Activated T-helper 1 cell treated with anti-CD3 and anti-CD28 coated beads, Interleukin-2, amount 50 U/mL, for 16 hours (primary cell): ENCODE measurements at places on chromosomes 3 and 15.

- DNase-seq: no peak
Observed at GRCh38 chr3:58188921-58189451, 21.8 kb downstream of the DNASE1L3 start.

DNA sequence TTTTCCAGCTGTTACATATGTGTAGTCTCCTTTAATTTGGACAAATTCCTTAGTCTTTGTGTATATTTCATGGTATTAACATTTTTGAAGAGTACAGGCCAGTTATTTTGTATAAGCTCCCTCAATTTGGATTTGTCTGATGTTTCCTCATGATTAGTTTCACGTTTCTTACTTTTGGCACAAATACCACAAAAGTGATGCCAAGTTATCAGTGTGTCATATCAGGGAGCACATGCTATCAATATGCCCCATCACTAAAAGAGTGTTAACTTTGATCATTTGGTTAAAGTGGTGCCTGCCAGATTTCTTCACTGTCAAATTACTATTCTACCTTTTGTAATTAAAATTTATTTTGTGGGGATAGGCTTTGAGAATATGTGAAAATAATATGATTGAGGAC, 14.6 kb downstream of the PCNP start:
- no peak for DNase-seq

GRCh38 chr15:26807517-26808427, 34.9 kb upstream of the GABRB3 start:
- no peak for DNase-seq

DNA sequence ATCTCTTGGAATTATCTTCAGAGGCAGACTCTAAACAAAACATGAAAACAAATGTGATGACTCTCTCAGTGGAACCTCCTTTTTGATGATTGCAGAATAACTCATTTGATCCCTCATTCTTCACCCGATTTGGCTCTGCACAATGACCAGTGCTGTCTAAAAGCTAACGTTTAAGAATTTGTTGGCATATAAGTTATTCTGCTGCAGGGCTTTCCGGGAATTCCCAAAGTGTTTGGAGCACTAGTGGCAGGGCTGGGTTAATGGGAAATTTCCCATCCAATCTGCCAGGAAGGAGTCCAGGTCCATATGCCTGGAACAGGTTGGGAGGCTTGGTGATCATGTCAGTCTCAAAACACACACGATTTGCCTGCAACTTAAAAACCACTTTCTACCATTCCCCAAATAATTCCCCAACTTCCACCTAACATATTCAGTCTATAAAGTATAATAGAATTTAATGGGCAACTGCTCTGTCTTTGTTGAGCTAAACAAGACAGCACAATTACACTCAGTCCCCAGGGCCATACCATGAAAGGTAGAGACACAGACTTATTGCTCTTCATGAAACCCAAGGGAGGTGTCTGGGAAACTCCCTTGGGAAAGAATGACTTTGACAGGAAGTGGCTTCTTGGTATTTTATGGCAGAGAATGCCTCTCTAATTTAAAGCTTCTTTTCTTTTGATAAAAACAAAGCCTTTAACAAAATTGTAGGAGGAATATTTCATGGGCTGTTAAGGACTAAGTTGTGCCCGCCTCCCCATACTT, 38.0 kb downstream of the ARRDC4 start:
- DNase-seq: no peak
